ENCODE measurements at places on chromosomes 7 and 10. TPM values are rescaled to one million over a fixed set of nuclear protein-coding genes. Genes with fewer than 3 reads are reported as not detected.

DNA sequence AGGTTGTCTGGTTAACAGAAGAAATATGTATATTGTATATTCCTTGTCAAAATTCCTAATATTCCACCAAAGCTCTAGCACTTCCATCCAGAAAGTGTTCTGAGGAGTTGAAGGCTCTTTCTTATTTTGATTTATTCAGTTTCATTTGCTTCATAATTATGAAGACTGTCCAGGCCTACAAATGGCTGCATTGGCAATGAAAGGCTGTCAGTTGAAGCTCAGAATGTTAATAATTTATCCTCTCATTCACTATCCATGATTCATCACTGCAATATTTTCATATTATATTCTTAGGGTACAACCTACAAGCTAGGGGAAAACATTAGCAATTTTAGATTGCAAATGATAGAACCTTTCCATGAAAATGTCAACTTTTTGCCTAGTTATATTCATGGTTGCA is 57.3 kb downstream of the ARID5B start:
- no peak for DNase-seq

DNA sequence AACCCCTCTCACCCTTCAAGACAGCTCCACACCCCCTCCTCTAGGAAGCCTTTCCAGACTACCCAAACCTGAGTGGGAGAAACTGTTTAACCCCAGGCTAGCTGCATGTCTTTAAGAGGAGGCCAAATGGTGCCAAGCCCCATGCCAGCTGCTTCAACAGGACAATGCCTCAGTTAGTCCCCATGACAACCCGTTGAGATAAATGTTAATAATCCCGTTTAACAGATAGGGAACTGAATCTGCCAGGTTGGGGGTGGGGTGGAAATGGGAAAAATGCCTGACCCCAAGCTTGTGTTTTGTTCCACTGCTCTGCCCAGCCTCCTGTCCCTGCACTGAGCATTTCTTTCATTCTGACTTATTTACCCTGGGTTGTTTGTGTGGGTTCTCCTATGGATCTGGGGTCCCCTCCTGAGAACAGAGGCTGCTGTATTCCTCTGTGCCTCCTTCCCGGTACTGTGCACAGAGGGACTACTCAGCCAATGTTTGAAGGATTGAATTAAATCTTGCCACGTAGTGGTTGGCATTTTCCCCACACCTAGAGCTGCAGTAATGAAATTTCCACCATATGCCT is 452.6 kb upstream of the ZMIZ1 start:
- DNase-seq = no peak

- DNase-seq = no peak
Observed at GRCh38 chr7:45028138-45028919, 28.3 kb downstream of the CCM2 start.

GRCh38 chr7:92754919-92755581 is 81.3 kb downstream of the CDK6 start:
- no peak for DNase-seq

DNA sequence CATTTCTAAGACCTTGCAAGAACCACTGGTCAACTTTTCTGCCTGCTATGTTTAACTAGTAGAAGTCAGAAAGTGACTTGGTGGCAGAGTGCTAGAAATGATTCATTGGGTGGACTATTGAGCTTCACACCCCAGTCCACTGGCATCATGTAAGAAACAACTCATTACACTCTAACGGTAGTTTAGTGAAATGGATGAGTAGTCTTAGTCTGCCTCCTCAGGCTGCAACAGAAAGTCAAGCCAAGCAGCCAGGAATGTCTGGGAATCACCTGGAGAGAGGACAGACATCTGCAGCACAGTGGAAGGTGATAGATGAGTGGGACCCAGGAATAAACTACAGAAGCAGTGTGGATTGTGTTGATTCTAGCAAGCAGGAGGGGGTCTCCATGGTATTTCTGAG is 125.4 kb downstream of the AUTS2 start:
- DNase-seq = no peak

The CALML5 gene
- not detected for total RNA-seq

GRCh38 chr7:69687739-69688433 is 89.6 kb downstream of the AUTS2 start:
- DNase-seq = no peak

The CFAP43 gene
- total RNA-seq = not detected

The SERPINE1 gene
- total RNA-seq = 6.3 TPM

GRCh38 chr7:155882596-155882995 is 70.3 kb upstream of the SHH start:
- DNase-seq = no peak

The GJD4 gene
- total RNA-seq = not detected

DNA sequence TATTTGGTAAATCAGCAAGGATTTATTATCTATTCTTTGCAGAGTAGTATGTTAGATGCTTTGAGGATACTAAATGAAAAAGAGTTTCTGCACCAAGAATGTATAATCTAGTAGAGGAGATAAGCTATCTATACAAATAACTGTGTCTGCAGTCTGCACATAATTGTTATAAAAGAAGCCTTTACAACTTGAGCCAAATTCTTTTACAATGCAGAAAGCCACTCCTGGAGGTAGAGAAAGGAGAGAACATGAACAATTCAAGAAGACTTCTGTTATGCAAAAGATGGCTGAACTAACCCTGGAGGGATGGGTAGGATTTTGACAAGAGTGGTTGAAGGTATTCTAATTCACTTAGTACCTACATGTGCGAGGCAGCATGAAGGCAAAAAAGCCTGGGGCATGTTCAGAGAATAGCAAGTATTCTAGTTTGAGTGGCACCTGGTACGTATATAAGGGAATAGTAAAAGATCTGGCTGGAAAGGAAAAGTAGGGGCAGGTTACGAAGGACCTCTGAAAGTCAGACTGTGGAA is 251.1 kb upstream of the KAT6B start:
- DNase-seq = no peak

GRCh38 chr10:59852670-59853069 is 53.7 kb downstream of the CCDC6 start:
- no peak for DNase-seq

DNA sequence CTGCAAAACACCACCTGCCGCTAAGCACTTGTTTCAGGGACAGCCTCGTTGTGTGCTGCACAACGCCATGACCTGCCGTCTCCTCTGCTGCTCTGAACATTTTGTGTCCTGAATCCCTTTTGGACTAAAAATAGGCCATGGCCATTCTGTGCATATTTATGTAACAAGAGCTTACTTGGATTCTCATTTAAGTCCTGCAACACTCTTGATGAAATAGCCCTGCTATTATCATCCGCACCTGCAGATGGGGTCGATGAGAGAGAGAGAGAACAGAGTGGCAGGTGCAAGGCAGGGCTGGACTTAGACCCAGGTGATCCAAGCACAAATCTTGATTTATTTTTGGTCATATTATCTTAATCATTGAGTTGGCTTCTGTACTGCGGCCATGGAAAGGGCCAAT is 121.2 kb upstream of the PRKCQ start:
- DNase-seq = no peak

DNA sequence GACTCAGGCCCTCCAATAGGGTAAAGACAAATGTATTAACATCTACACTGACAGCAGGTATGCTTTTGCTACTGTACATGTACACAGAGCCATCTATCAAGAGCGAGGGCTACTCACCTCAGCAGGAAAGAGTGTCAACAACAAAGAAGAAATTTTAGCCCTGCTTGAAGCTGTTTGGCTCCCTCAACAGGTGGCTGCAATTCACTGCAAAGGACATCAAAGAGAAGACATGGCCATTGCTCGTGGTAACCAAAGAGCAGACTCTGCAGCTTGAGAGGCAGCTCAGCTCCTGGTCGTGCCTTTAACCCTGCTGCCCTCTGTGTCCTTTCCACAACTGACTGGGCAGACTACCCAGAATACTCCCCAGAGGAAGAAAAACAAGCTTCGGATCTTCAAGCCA is 5.1 kb downstream of the AKR1B15 start:
- DNase-seq = no peak
